ENCODE measurements at places on chromosomes 4 and X.

DNA sequence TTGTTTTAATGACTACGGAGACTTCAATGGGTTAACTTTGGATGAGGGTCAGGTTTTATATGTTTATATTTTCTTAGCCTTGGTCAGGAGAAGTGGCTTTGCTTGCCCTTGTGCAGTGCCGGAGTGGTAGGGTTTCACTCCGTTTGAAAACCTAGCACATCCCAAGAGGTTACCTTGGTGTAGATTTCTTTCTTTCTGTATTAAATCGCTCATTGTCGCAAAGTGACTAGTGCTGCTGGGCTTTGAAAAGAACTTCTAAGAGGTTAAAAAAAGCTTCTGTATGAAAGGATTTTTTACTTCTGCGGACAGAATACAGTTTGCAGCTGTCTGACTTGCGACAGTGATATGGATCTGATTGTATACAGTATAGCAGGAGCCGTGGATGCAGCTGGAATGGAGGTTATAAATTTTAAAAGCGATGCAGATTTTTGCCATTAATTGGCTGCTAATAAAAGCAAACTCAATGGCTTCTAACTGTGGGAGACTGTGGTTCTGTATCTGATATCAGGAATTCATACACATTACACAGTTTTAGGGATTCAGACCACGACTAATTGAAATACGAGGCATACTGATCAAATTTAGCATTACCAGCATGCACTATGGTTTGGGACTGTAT lies 340.9 kb upstream of the PITX2 start:
- DNase-seq, result no peak

GRCh38 chrX:136255541-136255940 lies 4.3 kb upstream of the MAP7D3 start:
- DNase-seq, result no peak

DNA sequence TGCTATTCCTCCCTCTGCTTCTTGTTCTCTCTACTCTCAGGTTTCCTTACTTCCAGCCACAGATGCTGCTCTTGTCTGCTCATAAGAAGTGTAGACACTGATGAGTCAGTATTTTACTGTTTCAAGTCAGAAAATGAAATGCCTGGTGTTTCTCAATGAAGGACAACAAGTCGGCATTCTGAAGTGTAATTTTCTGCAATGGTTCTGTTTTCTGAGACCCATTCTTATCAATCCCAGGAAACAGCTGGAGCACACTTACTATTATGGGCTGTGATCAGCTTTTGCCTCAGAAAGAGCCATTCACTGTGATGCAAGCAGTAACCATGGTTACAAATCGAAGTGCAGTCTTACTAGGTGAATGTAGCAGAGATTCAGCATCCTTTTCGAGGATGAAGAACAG lies 42.0 kb downstream of the SLC4A4 start:
- DNase-seq, result no peak

DNA sequence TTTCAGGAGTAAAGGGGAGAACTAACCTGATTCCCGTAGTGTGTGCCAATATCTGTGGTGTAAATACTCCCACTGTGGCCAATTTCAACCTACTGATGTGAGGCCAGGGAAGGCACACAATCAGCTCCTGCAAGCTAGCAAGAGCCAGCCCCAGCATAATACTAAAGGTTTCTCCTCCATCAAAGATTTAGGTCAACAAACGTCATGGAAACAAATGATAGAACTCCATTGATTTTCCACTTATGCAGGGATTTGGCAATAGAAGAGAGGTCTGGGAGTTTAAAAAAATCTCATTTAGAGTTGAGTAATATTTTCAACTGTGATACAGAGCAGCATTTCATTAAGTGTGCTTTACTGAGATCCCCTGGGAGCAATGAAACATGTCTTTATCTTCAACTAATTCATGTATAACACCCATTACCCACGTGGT lies 15.8 kb upstream of the VEGFD start:
- DNase-seq, result no peak

GRCh38 chr4:81688085-81688484 lies 216.4 kb upstream of the RASGEF1B start:
- DNase-seq, result no peak

DNA sequence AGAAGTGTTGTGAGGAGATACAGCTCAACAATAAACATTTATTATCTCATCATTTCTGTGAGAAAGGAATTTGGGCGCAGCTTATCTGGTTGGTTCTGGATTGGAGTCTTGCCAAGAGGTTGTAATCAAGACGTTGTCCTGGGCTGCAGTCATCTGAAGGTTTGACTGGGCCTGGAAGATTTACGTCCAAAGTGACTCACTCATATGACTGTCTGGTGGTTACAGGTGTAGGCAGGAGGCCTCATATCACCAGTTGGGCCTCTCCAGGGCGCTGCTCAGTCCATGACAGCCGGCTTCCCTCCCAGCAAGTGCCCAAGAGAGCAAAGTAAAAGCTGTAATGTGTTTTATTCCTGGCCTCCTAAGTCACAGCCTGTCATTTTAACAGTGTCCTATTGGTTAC lies 106.3 kb downstream of the USP46 start:
- DNase-seq, result no peak
